ENCODE measurements at places on chromosomes 16 and 17.

DNA sequence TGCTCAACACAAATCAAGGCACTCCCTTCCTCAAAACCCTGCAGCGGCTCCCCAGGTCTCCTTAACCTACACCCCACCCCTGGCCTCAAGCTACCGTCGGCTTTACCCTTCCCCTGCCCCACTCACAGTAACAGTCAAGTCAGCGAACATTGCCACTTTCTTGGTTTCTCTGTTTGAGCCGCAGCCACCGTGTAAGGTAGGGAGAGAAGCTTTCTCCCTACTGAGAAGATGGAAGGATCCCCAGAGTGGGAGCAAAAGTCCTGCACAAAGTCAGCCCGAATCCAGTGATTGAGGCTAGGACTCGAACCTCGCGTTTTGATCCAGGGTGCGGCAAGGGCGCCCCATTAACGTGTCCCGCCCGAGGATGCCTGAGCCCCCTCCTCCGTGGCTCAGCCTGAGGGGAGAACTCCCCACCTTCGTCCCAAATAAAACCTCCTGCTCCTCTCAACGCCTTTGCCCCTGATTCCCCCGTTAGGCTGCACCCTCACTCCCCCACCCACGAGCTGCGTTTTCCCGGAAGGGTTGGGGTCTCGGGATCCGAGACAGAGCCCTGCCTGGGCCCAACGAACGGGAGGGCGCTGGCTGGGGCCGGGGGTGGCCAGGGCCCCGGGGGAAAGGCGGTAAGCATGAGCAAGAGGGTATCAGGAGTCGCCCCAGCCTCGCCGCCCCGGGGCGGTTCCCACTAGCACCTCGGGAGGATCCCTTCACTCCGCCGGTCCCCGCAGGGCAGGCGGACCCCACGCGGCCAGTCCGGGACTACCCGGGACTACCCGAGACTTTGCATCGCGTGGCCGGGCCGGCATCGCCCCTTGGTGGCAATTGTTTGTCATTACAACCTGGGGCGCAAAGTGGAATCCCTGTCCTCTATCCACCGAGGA lies 9.9 kb upstream of the NAGS start:
- peak; percentile 86 for DNase-seq

DNA sequence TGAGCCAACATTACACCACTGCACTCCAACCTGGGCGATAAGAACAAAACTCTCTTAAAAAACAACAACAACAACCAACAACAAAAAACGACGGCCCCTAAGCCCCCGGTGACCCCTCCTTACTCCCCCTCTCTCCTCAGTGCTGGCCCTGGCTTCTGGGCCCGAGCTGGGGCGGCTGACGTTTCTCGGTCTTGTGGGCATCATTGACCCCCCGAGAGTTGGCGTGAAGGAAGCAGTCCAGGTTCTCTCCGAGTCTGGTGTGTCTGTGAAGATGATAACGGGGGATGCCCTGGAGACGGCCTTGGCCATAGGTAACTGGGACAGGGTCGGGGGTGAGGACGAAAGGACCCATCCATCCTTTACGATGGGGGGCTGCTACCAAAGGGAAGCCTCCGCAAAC lies 52.7 kb downstream of the MEAK7 start:
- DNase-seq, result no peak

- DNase-seq, result no peak
Measured at GRCh38 chr16:64269756-64270155, 852.1 kb downstream of the CDH11 start.

DNA sequence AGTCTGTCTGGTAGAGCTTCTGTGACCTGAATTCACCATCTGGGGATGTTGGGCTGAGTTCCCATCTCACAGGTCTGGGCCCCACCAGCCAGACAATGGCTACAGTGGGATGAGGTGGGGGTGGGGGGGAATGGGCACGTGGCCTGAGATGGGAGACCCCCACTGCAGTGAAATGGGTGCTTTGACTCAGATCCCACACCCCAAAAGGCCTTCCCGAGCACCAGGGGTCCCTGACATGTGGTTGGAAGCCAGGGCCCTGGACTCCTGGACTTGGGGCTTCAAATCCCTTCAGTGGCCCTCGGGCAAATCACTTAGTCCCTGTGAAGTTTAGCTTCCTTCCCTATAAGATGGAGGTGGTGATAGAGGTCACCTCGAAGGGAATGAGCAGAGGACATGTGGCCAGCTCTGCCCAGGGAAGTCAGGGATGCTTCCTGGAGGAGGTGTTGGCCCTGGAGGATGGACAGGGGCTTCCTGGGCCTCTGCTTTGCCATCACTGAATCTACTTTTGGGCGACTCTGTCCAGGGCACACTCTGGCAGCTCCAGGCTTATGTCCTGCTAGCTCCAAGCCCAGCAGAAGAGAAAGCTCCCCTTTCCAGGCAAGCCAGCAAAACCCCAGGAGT lies 218.1 kb downstream of the KATNIP start:
- DNase-seq, result no peak

GRCh38 chr17:79544142-79544914 lies 66.5 kb downstream of the RBFOX3 start:
- no peak for DNase-seq

DNA sequence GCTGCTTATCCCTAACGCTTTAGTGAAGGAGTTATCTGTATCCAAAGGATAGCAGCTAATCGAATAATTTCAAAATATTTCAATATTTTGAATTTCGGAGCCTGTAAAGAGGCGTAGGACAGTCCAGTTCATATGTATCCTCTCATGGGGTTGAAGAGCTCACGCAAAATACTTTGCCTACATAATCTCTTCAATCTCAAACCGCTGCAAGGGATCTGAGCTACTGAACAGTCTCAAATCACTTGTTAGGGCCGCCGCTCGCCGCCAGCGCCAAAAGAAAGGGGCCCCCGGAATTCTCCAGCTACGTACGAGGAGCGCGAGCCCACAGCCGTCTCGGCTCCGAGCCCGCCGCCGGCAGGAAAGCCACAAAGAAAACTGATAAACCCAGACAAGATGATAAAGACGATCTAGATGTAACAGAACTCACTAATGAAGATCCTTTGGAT lies 601 bp upstream of the RFWD3 start:
- DNase-seq, result peak; percentile 79

DNA sequence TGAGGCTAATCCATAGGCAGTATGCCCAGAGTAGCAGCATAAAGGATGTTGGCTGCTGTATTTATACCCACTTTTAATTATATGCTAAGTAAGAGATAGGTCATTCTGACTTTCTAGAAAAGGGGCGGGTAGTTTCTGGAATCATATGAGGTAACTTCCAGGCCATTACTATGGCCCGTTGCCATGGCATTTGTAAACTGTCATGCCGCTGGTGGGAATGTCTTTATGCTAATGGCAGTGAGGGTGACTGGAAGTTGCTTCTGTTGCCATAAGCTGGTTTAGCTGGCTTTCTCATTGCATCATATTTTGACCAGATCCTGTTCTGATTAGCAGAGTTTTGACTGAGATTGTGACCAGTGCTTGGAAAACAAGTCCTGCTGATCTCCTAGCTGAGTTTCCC lies 929.6 kb upstream of the CDH8 start:
- DNase-seq, result no peak

GRCh38 chr16:12588510-12588909 lies 215.2 kb downstream of the CPPED1 start:
- no peak for DNase-seq

GRCh38 chr16:67549240-67549639 lies 13.1 kb upstream of the CTCF start:
- DNase-seq, result no peak

DNA sequence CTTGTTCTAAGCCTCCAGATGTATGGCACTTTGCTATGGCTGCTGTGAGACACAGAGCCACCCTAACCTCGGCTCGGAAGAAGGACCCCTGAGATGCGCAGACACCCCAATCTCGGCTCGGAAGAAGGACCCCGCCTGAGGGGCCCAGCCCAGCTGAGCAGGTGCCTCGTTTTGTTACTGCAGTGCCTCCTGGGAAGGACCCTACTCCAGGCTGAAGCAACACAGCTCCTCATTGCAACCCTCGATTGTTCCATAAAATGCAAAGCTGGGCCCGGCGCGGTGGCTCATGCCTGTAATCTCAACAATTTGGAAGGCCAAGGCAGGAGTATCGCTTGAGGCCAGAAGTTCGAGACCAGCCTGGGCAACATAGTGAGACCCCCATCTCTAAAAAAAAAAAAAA lies 61.3 kb downstream of the C16orf95 start:
- DNase-seq, result no peak

DNA sequence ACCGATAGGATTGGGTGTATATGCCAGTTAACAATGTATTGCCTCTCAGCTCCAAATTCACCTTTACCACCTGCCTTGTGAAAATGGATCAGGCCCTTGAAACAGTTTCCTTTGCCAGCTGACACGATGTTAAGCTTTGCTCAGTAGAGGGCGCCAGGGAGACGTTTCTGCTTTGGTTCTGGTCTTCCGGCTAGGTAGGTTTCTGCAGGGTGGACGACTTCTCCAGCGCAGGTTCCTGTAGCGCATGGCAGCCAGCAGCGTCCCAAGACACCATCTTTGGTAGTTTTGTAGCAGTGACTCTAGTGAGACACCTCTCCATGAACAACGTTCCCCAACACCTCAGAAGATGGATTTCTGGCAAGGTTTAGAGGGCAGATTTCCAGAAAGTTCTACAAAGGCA lies 24.0 kb downstream of the SYCE1L start:
- DNase-seq, result peak; percentile 48

DNA sequence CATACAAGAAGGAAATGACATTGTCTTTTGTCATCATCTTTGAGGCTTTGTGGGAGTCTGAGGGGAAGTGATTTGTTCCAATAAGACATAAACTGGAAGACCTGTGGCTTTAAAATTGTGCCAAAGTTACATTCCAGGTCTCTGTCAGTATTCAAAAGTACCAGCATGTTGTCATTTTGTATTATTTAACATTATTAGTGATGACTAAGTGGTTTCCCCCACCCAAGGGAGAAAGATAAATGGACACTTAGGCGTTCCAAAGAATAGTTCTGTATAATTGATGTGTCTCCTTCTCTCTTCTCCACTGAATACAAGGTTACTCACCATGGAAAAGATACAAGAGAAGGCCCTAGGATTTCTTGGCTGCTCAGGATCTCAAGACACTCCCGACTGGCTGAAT lies 3.8 kb downstream of the CFAP97D1 start:
- DNase-seq, result no peak

DNA sequence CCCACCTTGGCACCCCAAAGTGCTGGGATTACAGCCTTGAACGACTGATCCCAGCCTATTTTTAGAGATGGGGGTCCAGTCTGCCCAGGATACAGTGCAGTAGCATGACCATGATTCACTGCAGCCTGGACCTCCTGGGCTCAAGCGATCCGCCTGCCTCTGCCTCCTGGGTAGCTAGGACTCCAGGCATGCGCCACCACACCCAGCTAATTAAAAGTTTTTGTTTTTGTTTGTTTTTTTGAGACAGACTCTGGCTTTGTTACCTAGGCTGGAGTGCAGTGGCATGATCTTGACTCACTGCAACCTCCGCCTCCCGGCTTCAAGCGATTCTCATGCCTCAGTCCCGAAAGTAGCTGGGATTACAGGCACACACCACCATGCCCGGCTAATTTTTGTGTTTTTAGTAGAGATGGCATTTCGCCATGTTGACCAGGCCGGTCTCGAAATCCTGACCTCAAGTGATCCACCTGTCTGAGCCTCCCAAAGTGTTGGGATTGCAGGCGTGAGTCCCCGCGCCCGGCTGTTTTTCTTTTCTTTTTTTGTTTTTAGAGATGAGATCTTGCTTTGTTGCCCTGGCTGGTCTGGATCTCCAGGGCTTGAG lies 2.3 kb upstream of the PAFAH1B1 start:
- DNase-seq, result no peak

DNA sequence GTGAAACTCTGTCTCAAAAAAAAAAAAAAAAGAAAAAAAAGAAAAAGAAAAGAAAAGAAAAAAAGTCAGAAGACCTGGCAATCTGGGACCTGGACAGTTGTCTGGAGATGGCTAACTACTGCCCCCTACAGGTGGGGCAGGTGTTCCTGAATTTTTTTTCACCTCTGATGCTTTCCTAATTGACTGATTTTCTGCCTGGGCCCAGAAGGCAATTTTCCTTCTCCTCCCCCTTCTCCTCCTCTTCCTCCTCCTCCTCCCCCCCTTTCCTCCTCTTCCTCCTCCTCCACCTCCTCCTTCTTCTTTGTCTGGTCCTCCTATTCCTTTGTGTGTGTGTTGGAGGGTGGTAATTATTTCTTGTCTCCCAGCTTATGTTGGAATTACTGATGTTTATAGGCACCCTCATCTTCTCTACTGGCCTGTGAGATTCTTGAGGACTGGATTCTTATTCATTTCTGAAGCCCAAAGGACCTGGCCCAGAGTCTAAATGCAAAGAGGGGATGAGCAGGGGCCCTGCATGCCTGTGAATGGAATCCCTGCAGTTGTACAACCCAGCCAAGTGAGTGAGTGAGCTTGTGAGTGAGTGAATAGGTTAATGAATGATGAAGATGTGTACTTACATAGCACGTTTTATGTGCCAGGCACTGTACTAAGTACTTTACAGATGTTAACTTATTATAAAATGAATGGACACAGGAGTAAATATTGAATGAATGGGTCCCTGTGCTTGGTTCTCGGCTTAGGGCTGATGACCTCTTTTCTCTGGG lies 26.9 kb downstream of the IRX5 start:
- DNase-seq, result peak; percentile 32

DNA sequence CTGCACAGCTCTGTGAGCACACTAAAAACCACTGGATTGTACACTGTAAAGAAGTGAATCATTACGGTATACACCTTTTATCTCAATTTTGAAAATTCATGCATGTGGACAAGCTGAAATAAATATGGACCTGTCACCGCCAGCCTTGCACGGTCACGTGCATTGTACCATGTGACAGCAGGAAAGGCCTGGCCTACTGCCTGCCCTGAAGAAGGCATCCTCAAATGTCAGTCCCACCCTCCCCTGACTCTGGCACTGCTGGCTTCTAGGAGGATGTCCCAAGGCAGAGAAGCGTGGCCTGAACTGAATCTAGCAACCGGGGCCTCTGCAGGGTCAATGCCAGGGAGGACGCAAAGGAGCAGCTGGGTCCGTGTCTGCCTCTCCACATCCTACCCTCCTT lies 34.6 kb downstream of the SLC38A8 start:
- no peak for DNase-seq

DNA sequence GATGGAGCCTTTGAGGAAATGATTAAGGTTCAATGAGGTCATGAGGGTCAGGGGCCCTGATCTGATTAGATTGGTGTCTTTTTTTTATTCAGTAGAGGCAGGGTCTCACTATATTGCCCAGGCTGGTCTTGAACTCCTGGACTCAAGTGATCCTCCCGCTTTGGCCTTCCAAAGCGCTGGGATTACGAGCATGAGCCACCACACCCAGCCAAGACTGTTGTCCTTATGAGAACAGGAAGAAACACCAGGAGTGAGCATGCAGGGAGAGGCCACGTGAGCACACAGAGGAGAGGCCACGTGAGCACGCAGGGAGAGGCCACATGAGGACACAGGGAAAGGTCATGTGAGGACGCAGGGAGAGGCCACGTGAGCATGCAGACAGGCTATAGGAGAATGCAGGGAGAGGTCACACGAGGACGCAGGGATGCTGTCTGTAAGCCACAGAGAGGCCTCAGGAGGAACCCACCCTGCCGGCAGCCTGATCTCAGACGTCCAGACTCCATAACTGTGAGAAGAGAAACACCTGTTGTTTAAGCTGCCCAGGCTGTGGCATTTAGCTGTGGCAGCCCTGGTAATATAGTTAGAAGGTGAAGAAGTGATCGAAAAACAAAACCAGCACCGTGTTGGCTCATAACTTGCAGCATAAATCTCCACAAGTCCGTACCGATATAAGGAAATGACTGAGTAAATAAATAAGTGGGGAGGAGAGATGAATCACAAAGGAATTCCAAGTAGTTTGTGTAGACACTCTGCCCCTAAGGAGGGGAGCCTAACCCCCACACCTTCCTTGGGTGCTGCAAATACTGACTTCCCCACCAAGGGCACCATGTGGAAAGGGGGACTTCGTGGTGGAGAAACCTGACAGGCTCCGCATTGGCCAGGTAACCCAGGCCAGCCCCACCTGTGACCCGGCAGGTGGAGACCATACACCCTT lies 14.6 kb upstream of the CSNK1D start:
- no peak for DNase-seq

- DNase-seq, result no peak
Measured at GRCh38 chr16:29192329-29193247, 207.7 kb downstream of the LAT start.

All from neural progenitor cell (in vitro differentiated cells).